ENCODE measurements at places on chromosomes 4 and X.

DNA sequence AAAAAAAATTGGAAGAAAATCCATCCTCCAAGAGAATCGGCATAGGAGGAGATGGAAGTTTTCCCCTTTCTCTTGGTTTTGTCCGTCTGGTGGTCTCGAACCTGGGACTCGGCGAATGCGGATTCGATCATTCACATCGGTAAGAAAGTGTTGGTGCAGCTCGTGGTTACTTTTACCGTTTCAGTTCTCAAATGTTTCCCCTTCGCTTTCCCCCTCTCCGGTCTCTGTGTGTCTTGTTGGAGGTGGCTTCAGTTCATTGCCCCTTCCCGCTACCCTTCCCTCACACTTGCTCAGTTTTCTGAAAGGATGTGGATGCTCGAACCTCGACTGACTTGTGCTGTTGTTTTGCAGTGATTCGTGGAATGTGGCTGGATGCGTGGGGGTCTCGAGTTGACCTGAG, 840 bp downstream of the GRID2 start:
- peak; percentile 25 for DNase-seq

- no peak for DNase-seq
Measured at GRCh38 chr4:35933901-35934300, 310.4 kb downstream of the ARAP2 start.

- DNase-seq, result no peak
Measured at GRCh38 chrX:19188566-19188965, 66.3 kb upstream of the ADGRG2 start.

GRCh38 chr4:184457535-184458249, 16.7 kb downstream of the IRF2 start:
- DNase-seq, result no peak

- no peak for DNase-seq
Measured at GRCh38 chrX:118968031-118968430, 6.4 kb upstream of the LONRF3 start.

DNA sequence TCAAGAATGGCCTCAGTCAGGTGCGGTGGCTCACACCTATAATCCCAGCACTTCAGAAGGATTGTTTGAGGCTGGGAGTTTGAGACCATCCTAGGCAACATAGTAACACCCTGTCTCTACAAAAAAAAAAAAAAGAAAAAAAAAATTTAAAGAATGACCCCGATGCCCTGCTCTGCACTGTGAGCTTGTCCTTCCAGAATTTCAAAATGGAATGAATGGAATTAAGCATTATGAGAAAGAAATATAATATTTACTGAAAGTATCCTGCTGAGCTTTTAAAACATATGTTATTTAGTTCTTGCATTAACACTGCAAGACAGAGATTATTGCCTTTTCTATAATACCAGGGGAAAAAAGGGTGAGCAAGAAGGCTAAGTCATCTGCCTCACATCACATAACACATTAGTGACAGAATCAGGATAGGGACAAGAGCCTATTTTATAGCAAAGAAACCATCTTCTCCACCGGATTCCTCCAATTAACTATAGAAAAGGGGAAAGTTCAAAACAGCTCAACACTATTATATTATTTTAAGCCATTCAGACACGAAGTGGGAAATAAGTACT, 41.9 kb upstream of the GAB1 start:
- no peak for DNase-seq

GRCh38 chr4:8121292-8122015, 37.2 kb downstream of the ABLIM2 start:
- DNase-seq, result no peak

DNA sequence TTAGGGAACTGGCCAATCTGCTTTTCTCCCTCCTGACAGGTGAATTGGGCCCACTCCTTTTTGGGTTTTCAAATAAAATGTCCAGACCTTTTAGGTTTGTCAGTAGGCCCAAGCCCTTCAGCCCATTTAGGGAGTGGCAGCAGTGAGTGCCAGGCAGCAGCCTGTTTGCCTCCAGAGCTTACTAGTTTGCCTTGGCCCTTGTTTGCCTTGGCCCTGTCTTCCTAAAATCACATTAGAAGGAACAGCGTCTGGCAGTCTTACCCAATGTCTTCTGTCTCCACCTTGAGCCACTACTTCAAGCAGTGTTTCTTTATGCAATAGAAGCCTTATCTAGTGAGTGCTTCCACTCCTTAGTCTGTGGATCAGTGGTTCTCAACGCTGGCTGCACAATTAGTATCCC, 117.1 kb downstream of the TMEM164 start:
- no peak for DNase-seq

GRCh38 chr4:971666-972500, 1.5 kb downstream of the DGKQ start:
- no peak for DNase-seq

DNA sequence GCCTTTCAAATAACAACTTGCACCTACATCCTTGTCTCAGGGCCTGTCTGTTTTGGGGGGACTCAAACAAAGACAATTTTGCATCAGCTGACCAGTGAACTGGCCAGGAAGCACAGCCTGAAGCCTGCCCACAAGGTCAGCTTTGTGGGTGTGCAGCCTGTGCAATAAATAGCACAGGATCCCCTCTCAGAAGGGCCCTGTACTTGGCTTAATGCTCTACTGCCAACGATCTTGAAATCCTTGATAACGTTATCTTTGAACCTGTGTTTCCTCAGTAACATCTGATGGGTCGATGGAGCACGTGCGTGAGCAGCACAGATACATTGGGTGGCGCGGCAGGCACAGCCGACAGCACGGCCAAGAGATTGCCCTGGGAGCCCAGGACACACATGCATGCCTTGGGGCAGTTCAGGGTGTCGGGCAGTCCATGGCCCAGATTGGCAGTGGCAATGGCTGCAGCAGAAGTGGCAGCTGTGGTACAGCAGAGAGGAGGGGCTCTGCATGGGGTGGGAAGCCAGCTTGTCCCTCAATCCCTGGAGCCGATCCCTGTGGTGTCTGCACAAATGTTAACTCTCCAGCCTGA, 58.8 kb upstream of the ATP6AP2 start:
- DNase-seq, result no peak

- DNase-seq, result no peak
Measured at GRCh38 chrX:74585766-74586165, 28.7 kb downstream of the RLIM start.

GRCh38 chrX:150143721-150144440, 205.6 kb upstream of the EOLA2 start:
- DNase-seq, result no peak

GRCh38 chr4:147006229-147006628, 60.6 kb upstream of the TTC29 start:
- DNase-seq, result no peak

GRCh38 chr4:98381306-98381705, 120.1 kb downstream of the RAP1GDS1 start:
- no peak for DNase-seq

DNA sequence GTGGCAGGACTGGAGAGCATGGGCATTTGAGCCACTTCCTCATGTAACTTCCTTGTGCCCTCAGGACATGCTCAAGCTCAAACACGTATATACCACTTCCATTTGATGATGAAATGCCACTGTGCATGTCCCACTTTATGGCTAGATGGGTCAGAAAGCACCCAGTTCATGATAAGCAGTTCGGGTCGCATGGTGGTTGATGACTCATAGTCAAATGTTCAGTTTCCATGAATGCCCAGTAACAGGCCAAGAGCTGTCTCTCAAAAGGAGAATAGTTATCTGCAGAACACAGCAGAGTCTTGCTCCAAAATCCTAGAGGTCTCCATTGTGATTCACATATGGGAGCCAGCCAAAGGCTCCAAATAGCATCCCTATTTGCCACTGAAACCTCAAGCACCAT, 48.9 kb upstream of the SPIN3 start:
- DNase-seq, result no peak

- DNase-seq, result no peak
Measured at GRCh38 chr4:67580577-67580976, 22.1 kb downstream of the STAP1 start.

- DNase-seq, result no peak
Measured at GRCh38 chrX:150298841-150299551, 64.1 kb upstream of the MAMLD1 start.

DNA sequence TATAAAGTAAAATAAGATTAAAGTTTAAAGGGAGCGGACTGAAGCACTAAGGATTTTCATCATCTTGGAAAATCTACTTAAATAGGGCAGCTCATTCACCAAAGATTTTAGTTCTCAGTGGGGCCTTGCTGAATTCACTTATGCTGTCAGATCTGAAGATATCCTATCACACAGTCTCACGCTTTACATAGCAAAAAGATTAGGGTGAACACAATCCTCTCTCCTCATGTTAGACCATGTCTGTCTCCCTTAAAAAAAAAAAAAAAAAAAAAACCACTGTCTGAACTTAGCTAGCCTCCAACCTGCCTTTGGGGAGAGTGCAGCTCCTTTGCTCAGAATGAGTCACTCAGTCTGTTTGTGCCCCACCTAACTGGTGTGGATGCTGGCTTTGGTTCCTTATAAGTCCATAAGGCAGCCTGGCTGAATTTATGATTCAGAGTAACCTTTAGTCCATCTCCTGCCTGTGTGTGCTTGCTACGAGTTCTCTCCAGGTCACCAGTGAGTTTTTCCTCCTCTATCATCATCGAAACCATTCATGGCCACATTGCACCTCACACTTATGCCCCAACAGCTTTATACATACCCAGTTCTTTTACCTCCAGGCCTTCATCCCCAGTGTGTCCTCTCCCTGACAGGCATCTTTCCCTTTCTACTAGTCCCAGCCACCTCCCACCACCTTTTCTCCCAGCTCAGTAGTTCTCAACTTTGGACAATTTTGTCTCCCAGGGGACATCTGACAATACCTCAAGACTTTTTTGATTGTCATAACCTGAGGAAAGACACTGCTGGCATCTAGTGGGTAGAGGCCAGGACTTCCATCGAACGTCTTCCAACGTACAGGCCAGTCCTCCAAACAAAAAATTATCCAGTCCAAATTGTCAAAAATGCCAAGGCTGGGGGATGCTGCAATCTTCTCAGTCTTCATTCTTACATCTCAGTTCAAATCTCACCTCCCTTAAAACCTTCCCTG, 220.7 kb upstream of the EMCN start:
- DNase-seq, result no peak

- DNase-seq, result no peak
Measured at GRCh38 chr4:143728166-143728565, 27.7 kb upstream of the FREM3 start.

DNA sequence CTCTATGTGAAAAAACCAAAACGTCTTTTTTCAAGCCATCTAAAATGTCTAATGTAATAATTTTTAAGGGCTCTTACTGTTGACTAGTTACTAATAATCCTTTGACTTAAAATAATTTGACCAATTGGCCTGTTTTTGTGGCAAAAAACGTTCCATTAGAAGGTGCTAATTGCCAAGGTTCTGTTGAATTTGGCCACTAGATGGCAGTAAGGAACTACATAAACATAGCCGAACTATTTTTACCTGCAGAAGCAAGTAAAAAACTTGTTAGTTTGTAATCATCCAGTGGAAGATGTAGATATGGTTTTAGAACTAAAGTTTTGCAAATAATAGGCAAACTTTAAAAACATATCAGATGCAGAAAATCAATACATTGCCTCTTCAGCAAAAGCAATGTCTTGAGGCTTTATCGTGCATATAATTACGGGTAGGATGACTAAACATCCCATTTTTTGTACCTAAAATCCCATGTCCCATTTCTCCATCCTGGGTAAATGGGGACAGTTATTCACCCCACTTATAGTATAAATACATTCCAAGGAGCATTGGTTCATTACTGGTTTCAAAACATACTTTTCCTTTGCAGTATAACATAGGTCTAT, 57.6 kb downstream of the PROM1 start:
- DNase-seq, result no peak

DNA sequence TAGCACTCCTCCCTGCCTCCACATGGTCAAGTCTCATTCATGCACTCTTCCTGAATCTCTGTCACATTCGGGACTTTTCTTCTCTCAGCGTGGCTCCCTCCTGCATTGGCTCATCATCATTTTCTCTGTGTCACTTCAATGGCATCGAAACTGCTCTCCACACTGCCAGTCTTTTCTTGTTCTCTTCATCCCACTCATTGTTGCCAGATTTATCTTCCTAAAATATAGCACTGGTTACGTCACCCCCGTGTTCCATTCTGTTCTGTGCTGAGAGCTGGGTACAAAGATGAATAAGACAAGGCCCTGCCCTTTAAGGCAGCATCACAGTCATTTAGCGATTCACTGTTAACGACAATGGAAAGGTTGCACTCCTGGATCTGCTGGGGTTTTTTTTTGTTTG, 174.4 kb upstream of the TBC1D9 start:
- DNase-seq, result no peak

DNA sequence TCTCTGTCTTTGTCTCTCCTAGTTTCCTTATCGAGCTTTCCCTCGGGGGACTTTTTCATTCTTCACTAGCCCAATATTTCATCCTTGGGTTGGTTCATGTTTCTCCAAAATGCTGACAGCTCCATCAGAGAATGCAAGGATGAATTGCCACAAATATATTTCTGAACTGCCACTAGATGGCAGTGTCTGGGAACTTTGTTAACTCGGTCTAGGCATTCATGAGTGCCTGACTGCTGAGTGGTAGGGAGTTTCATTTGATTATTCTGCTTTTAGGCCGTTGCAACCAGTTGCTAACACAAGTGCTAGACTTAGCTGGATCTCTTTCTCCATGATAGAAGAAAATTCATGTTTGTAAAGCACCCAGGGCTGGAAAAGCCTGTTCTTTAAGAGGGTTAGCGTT, 73.5 kb upstream of the RAP2C start:
- peak; percentile 82 for DNase-seq

DNA sequence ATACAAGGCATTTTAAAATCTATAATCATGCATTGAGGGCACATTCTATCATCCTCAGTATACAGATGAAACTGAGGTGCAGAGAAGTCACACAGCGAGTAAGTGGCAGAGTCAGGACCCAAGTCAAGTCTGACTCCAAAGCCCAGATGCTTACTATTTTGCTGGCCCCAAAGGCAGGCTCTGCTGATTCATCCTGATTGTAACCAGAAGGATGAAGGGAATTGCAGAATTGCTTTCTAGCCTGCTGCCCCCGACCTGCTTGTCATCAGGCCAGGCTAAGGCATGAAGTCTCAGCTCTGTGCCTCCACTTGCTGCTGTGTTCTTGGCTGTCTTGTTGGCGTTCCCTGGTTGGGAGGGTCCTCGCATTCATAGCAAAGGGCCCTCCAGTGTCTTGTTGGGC, 62.7 kb downstream of the SLC9A6 start:
- DNase-seq, result no peak

DNA sequence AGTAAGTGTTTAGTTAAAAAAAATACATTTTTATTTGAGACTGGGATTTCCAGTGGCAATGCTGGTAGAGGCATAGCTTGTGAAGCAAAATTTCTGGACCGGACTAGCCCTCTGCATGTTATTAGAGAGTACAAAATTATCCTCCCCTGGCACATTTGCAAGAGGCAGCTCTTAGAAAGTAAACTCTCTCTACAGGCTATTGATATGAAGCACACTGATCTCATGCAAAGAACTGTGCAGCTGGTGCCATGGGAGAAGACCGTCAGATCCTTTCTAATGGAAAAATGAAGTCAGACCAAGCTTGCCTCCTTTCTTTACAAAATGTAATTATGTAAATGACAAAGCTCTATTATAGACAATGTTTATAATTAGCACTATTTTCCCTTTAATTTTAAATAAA, 2717.2 kb downstream of the PCDH7 start:
- DNase-seq, result no peak

GRCh38 chrX:114798907-114799306, 215.0 kb downstream of the HTR2C start:
- DNase-seq, result no peak
